CD4-positive, alpha-beta T cell treated with Interleukin-10 for 1 hour (primary cell): ENCODE measurements at places on chromosomes 2 and 18.

DNA sequence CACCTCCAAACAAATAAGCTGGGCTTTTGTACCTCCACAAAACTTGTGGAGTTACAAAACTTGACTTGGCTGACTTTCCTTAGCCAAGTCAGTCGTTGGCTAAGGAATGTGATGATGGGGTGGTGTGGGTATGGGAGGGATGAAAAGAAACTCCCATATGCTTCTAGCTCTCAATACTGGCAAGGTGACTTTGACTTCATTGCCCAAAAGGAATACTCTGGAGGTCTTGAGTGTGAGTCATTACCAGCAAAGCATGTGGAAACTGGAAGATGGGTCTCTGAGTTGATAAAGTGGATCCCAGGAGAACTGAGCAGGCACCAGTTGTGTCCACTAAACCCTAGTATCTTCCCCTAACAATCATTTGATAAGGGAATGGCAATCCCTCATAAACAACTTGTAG lies 226.7 kb downstream of the GULP1 start:
- DNase-seq, result no peak

DNA sequence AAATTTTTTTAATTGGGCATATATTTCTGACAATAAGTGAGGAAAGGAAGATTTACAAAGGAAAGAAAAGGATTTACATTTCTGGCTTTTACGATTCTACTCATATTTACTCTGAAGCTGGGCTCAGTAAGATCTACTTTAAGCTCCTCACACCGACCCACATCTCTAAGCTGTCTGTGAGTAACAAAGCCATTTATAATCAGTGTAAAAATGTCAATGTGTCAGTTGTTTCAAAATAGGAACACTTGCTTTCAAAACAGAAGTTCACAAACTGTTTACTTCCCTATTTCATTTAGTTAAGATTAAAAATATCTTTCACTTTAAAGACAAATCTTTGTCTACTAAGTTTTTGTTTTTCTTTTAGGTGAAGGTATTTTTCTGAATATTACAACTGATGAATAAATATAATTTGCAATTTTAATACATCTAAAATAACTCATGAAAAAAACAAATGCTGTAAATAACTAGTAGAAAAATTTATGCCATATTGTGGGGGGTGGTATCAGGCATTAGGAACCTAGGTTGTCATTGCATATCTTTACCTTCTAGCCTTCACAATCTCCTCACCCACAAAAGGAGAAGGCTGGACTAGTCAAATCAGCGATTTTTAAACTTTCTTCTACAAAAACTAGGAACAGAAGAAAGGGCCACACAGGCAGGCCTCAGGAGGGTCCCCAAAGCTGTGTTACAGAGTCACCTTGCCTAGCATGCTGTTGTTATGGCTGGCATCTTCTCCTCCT lies 64.5 kb downstream of the TMEM131 start:
- DNase-seq, result no peak

DNA sequence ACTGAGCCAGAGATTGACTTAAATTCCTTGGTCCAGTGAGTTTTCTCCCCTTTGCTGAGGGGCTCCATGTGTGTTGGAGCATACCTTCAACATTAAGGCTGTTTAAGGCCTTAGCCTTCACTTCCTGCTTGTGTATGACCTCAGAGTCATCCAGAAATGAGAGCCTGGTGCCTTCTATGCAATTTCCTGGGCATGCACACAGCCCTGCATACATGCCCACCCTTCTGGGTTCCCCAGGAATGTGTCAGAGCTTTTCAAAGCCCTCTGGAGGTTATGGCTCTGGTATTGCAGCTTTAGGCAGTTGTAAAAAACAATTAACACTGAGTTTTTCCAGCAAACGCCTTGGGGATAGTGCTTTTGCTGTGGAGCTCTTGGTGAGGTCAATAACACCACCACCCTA lies 16.7 kb downstream of the IL1R1 start:
- no peak for DNase-seq

GRCh38 chr2:189379287-189379630 lies 62.0 kb upstream of the WDR75 start:
- DNase-seq, result no peak

- no peak for DNase-seq
These were observed 6.2 kb downstream of the ASAP2 start for GRCh38 chr2:9212661-9213411.

GRCh38 chr2:58206785-58207184 lies 34.3 kb downstream of the FANCL start:
- DNase-seq, result no peak

GRCh38 chr2:69165091-69165880 lies 152.3 kb downstream of the ANTXR1 start:
- no peak for DNase-seq

GRCh38 chr18:76667603-76668002 lies 154.8 kb upstream of the ZNF236 start:
- no peak for DNase-seq

DNA sequence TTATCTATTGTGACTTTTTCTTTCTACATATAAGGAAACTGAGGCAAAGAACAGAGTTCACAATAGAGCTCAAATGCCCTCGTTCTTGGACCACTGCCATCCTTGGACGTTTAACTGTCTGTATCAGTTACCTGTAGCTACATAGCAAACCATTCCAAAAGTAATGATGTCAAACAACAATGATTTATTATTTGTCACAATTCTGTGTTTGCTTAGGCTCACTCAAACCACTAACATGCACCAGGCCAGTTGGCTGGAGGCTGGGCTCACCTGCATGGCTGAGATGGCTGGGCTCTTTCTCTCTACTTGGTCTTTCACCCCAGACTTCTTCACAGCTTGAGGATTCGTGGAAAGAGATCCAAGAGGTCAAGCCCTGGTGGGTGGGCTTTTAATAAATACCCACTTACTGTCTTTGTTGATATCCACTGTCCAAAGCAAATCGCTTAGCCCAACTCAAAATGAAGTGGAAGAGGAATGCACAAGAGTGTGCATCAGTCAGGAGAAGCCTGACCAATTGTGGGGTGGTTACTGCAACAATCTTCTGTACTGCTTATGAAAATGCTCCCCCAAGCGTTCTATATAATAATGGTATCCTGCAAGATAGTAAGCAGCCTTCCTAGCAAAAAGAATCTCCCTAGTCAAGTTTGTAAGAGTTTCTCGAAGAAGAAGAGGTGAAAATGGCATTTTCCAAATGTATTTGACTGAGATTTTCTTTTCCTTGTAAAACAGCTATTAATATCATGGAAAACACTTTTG lies 163.5 kb upstream of the NT5C1B start:
- no peak for DNase-seq

DNA sequence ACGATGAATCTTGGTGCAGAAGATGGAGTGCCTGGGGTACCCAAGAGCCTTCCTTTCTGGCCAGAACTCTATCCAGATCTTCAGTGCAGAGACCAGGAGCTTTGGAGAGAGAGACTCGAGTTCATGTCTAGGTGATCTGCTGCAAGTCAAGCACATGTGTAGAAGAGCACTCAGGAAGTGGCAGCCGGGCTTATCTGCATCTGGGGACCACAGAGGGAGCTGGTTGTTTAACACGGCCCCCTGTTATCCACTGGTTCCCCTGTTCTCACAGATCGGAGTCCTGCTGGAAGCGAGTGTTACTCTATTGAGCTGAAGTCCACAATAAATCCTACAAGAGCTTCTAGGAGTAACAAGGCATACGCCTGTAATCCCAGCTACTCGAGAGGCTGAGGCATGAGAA lies 128.3 kb downstream of the ACOXL start:
- DNase-seq, result peak; percentile 14

DNA sequence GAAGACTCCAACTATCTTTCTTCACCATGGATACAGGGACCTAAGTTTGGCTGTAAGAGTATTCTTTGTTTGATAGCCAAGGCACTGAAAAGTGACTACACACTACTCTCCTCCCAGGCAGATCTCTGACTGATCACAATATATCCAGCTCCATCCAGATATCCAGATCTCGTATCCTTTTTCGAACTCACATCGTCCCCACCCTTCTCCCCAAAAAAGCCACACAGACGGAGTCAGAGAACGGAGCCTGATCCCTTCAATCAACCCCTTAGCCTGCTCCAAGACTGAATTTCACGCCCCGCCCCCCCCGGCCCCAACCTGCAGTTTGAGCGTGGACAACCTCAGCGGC lies 533 bp downstream of the DHX57 start:
- DNase-seq, result no peak

DNA sequence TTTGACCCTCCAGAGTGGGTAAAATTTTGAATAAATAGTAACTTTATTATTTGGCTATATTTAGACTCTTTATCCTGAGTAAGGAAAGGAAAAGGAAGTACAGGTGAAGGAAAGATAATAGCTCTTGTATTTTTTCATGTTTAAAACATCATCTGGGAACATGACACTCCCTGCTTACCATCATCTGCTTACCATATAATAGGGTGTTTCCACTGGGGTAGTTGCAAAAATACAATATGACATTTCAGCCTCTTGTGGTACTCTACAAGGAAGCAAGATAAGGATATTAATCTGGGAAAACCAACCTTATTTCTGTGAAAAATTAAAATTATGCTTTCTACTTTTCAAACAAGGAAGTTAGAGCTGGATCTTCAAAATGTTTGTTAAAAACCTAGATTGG lies 9.9 kb downstream of the RELCH start:
- DNase-seq, result no peak

DNA sequence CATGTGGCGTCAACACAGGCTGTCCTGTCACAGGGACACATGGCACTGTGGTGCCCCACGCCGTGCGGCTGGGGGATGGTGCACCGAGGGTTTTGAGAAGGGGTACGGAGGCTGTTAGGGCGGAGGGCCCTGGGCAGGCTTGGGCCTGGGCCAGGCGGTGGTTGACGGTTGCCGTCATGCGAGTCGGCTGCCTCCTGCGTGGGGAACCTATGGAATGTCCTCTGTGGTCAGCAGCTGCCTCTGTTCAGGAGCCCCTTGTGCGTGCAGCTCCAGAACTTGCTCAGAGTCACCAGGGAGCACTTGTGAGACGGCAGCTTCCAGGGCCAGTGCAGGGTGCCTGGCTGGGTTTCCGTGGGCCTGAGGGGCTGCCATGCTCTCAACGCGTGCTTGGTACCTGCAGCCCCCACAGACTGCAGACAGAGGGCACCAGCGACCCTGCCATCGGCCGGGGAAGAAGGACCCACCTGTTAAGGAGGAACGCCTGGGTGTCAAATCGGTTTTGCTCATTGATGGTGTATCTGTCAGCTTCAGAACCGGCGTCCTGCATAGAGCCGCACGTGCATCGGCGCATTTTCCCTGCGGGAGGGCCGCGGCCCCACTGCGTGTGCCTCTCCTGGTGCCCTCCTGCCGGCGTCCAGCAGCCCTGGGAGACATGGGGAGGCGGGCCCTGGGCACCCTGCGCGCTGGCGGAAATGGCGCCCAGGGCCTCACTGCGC lies 10.0 kb upstream of the D2HGDH start:
- peak; percentile 44 for DNase-seq

- peak; percentile 27 for DNase-seq
These were observed at the start of gene LRP2 for GRCh38 chr2:169362118-169362893. TSS of gene LRP2 (minus strand) at chr2:169362534. CDS start at chr2:169362399, 135 bp downstream.

GRCh38 chr2:163528640-163529217 lies 207.1 kb downstream of the FIGN start:
- no peak for DNase-seq

GRCh38 chr2:106614511-106615291 lies 127.5 kb downstream of the CD8B2 start:
- DNase-seq, result no peak

DNA sequence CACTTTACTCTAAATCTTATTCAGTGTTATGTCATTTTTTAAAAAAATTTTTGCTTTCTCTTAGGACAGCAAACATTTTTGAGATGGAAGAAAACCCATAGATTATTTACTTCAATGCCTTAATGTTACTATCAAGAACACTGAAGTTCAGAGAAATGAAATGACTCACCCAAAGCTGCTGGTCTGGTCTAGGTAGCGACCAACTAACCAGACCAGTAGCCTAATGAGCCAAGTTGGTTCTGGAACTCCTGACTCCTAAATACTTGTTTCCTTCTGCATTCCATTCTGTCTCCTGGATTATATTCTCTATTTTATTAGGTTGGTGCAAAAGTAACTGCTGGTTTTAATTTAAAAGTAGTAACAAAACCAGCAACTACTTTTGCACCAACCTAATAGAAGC lies 35.4 kb downstream of the SLC8A1 start:
- no peak for DNase-seq

GRCh38 chr18:21177822-21178221 lies 64.2 kb upstream of the GREB1L start:
- DNase-seq, result no peak

DNA sequence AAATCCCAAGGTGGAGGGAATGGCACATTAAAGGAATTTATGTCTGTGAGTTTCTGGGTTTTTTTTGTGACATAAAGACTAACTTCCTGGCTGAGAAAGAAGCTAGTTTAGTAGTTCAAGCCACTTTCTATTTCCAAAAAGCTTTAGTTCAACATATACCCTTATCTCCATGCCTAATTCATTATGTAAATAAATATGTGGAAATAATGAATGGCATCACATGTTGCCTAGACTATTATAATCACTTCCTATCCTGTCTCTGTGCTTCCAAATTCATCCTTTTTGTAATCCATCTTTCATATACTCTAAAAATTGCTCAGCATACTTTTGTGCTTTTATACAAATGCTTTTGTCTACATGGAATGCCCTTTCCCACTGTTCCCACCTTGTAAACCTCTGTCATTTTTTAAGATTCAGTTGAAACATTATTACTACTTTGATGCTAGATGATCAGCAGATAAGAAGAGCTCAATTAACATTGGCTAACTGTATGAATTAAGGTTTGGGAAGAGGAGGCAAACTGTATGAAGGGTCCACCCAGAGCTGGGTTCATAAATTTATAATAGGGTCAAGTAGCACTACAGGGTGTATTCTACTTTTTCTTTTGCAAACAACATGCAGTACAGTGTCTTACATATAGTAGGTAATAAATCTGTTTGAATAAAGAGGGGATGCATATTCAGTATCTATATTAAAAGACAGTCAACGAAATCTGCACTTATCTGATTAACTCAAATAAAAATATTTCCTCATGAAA lies 61.7 kb upstream of the MTIF2 start:
- no peak for DNase-seq

DNA sequence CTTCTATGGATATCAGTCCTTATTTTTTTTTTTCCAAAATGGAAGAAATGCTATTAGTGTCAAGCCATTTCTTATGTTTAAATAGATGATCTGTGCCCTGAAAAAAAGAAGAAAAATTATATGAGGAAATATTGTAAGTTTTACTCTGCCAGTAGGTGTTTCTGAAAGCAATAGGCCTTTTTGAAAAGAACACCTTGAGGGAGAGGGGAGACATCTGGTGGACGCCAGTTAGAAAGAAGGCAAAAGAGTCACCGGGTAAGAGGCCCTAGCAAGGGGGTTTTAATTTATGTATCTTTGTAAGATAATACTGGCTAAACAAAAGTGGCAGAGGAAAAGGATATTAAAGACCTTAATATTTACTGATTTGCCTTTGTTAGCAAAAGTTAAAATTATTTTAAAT lies 56.1 kb downstream of the DYNAP start:
- DNase-seq, result no peak

- no peak for DNase-seq
These were observed 9.9 kb upstream of the KLF11 start for GRCh38 chr2:10033251-10034006.
